EL (cell line): ENCODE measurements at places on chromosomes 3 and 15.

GRCh38 chr3:101243285-101244211 is 76.8 kb downstream of the IMPG2 start:
- no peak for DNase-seq

DNA sequence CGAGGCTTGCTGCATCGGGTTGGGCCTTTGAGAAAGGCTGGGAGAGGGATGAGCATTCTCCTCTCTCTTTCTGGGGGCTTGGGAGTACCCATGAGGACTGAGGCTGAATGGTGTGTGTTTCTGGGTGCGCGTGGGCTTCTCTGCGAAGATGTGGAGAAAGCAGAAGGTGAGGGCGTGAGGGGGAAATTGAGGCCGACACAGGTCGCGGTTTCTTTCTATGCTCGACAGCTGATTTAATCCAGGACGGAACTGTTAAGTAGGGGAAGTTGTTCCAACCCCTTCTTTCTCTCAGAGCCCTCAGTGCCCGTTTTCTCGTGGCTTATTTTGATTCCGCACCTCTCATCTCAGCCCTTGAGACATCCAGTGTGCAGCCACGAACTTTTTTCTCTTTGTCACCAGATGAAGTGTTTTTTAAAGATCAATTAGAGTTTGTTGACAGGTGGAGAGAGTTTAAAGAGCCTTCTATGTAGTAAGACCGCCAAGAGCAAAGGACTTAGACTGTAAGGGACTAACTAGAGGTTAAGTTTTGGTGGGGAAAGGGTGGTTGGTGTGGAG is 711 bp downstream of the STARD9 start:
- peak; percentile 4 for DNase-seq

GRCh38 chr3:41317718-41318117 is 118.4 kb downstream of the CTNNB1 start:
- DNase-seq = peak; percentile 61

DNA sequence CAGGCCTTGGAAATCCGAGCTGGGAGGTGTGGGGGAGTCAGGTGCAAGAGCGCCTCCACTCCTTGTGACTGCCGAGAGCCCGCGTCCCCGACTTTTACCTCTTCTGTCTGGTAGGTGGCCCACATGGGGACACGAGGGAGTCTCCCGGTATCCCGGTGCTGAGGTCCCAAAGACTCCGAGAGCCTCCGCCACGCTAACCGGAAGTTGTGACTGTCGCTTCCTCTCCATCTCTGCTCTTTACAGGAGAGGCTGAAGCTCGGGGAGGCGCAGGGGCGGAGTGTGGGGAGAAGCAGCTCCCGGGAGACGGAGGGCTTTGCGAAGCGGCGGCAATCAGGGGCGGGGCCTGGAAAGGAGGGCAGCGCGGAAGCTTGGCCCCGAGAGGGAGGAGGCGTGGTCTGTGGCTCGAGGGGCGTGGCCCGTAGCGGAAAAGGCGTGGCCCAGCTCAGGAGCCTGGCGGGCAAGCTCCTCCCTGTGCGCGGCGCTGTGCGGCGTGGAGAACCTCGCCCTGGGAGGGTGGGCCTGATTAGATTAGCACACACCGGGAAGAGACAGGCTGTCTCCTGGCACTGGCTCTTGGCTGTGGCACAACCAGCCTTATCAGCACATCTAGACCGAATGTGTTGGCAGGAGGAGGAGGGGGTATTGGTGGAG is 143.9 kb downstream of the GABRB3 start:
- DNase-seq = no peak

DNA sequence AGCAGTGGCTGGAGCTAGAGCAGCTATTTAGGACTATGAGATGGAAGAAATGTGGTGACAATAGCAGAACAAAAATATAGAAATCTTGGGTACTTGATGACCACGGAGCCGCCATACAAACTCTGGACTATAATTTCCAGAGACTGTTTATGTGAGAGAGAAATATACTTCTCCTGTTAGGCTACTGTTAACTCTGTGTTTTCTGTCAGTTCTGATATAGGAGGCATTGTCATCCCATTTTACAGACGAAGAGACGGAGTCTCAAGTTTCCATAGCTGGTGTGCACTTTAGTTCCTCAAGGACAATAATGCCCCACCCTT is 22.8 kb upstream of the RFTN1 start:
- no peak for DNase-seq

GRCh38 chr15:72953306-72953705 is 99.0 kb upstream of the NEO1 start:
- DNase-seq = no peak

- no peak for DNase-seq
Observed at GRCh38 chr15:56798639-56799038, 65.3 kb upstream of the ZNF280D start.

GRCh38 chr3:43784640-43785011 is 93.9 kb downstream of the ABHD5 start:
- DNase-seq = no peak

GRCh38 chr15:37252530-37252929 is 152.2 kb upstream of the MEIS2 start:
- DNase-seq = no peak

DNA sequence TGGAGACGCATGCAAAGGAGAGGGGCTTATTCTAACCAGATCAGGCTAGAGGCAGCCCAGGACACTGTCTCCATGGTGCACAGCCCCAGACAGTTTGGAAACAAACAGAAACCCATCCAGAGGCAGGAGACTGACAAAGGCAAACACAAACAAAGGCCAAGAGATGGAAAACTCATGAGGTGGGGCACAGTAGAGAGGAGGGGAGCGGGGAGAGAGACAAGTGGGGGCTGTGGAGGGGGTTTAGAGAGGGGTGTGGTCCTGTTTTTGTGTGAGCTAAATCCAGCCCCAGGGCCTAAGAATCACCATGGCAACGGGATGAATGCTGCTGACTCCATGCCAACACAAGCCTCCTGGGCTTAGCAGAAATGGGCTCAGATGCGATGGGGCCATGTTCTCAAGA is 32.3 kb downstream of the PARP16 start:
- no peak for DNase-seq

DNA sequence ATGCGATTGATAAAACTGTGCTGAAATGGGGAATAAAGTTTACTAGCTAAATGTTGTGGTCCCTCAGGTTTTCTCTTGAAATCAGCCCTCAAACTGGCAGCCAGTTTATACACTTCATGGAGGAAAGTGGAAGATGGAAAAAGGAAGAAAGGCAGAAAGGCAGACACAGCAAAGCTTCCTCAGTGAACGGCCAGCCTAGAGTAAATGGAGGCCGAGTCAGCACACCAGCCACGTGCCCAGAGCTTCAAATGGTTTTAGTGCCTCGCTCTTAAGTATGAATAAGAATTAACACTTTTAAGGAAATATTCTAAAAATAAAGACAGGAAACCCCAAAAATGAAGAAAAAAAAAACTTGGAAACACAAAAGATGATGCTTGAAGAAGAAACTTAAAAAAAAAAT is 48.3 kb downstream of the GNB4 start:
- no peak for DNase-seq

DNA sequence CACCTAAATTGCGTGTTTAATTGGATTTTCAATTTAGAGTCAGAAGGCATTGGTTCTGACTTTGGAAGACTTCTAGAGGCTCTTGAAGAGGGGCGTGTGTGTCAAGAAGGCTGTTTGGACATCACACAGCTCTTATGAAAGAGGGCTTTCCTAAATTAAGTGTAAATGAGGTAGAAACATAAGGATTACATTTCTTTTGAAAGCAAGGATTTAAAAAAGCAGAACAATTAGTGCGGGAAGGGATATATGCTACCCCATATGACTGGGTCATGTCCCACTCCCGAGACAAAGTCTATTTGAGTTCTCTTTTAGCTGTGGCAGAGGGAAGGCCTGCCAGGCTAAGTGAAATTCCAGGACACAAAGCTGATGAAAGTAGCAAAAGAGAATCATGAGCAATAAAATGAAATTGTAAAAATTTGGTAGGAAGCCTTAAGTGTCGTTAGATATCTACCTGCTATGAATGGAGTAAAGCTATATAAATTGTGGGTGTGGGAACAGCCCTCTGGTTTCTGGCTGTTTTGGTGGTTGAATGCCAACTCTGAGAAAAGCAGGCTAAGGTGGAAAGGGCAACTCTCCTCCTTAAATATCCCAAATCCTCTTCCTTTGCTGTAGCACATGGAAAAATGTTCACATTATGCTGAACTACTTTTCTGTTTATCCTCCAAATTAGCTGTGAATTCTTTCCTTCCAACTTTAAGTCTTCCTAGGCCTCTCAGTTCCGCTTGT is 100.6 kb upstream of the TSC22D2 start:
- DNase-seq = no peak

GRCh38 chr3:32989171-32989570 is 37.7 kb downstream of the CCR4 start:
- no peak for DNase-seq

DNA sequence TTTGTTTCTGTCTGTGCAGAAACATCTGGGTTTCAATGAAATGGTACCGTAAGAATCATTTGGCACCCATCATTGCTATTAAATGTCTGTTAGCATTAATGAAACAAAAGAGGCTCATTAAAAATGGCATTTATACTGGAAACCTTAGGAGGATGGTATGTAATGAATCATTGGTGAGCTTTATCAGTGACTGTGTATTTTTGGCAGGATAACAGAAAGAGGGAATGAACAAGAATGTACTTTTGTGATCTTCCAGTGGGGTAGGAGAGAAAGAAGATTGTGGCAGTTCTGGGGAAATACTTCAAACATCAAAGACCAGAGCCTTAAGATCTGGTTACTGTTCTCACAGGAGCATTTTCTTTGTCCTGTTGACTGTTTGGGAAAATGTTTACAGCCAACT is 4.7 kb upstream of the DCBLD2 start:
- DNase-seq = peak; percentile 92

GRCh38 chr15:64667736-64668161 is 107.6 kb downstream of the RBPMS2 start:
- DNase-seq = peak; percentile 61

- peak; percentile 50 for DNase-seq
Observed at GRCh38 chr3:176159796-176160195, 1037.5 kb downstream of the TBL1XR1 start.

DNA sequence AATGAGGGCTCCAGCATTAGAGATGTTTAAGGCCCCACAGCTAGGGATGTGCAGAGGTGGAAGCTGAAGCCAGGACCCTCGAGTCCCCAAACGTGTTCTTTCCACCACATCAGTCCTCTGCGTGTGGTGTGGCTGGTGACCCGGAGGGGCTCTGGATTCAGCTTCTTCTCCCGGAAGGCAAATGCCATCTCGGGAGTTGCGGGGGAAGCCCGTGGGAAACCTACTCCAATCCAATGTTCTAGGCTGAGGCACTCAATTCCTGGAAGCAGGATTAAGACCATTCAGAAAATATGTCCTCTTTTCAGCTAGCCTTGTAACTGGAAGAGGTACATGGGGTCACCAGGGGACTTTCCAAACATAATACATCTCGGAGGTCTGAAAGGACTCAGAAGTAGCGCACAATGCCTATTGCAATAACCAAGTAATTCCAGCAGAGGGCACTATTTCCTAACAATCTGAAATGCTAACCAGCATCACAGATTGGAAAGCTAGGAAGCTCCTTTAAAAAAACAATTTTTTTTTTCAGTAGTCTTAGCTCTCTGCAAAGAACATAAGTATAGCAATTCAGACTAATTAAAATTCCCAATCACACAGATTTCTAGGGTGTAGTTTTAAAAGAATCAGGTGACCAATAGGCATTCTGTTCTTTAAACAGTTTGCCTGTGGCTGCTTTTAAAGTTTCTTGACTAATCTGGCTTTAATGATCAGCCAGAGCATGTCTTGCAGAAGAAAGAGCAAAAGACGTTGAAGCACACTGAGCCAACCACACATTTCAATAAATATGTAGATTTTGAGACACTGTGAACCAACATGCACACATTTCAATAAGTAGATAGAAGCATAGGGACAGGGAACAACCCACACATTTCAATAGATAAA is 36.1 kb downstream of the BNC1 start:
- DNase-seq = peak; percentile 68

GRCh38 chr3:169060037-169060436 is 603.5 kb downstream of the MECOM start:
- DNase-seq = no peak

GRCh38 chr3:146154316-146154715 is 6.7 kb downstream of the PLOD2 start:
- no peak for DNase-seq

- DNase-seq = no peak
Observed at GRCh38 chr3:61194892-61195538, 56.2 kb downstream of the FHIT start.

- no peak for DNase-seq
Observed at GRCh38 chr3:51544011-51544775, 5.7 kb downstream of the RAD54L2 start.

DNA sequence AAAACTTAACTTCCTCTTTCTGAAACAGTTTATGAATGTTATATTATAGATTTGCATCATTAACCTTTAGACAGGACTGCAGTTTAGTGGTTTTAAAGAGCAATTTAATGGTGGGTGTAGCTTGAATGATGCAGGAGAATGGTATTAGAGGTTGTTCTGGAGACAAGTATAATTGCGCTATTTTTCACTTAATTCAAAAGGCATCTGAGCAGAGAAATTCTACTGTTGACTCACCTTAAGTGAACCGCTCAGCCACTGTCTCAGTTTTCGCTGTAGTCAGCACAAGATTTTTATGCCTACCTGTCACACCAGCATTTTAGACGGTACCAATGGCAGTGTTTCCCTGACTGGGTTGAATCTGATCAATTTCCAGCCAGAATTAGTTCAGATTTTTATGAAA is 348.8 kb upstream of the DCBLD2 start:
- DNase-seq = peak; percentile 74

GRCh38 chr3:115616461-115616860 is 6.8 kb upstream of the GAP43 start:
- no peak for DNase-seq

- no peak for DNase-seq
Observed at GRCh38 chr3:123295901-123296250, 94.1 kb downstream of the SEC22A start.

DNA sequence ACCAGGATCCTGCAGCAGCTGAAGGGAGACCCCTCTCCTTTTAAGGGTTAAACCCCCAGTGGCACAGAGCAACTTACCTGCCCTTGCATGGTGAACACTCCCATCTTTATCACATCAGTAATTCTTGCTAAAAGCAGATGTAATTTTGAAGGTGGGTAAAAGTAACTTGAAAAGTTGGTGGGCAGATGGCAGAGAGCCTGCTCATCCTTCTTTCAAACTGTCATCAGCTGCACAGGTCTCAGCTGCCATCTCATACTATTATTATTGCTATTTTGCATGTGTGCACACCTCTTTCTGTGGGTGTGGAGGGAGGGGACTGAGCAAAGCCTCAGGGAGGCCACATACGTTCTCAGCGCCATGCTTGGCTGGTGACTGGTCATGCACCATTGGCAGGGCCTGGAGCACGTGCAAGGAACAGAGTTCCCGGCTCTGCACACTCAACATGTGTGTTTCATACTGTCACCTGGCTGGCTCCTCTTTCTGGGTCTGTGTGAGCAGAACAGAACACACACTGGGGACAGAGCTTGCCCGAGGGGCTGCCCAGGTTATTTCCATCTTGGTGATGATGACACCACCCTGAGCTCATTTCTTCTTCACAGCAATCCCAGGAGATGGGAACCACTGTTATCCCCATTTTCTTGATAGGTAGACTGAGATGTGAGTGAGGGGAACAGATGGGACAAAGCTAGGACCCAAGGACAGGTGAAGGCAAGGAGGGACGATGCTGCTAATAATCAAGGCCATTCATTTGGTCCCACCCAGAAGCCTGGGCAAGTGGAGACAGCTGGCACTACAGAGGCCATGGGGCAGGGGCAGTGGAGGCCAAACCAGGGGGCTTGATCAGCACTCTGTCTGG is 95.8 kb upstream of the KLF13 start:
- DNase-seq = no peak
